ENCODE measurements at places on chromosomes 4 and X.

DNA sequence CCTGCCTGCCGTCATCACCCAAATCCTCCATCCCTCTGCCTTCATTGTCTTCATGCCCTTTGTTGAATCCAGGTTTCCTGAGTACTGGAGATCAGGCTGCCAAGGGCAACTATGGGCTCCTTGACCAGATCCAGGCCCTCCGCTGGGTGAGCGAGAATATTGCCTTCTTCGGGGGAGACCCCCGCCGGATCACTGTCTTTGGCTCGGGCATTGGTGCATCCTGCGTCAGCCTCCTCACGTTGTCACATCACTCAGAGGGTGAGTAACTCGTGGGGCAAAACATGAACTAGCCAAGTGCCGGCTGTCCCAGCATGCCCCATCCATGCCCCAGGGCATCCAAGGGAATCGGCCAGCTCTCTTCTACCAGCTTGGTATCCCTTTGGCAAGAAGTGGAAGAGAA lies 19.4 kb downstream of the NLGN3 start:
- DNase-seq, result no peak

DNA sequence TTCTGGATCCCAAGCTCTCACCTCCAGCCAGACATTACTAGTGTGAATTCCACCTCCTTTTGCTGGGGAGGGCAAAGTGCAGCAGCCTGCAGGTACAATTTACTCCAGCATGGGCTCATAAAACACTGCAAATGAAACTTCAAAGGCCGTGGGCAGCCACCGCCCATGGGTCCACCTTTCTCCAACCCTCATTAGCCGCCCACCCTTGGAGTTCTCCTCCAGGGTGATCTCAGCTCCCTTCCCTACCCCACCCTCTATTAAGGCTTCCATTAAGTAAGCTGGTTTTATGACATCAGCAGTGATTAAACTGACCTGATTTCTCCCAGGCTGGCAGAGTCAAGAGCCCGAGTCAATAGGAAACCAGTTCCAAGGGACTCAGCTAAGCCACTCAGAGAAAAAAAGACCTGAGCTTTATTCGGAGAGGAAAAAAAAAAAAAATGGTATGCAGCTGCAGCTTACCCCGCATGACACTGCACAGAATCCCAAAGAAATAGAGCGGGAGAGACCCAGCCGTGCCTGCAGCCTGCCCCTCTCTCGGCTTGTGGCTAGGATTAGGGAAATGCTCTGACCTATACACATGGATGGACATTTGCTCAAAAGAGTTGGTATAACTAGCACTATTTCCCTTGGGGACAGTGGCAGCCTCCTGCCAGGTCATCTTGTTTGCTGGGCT lies 319.6 kb downstream of the PTTG2 start:
- no peak for DNase-seq

DNA sequence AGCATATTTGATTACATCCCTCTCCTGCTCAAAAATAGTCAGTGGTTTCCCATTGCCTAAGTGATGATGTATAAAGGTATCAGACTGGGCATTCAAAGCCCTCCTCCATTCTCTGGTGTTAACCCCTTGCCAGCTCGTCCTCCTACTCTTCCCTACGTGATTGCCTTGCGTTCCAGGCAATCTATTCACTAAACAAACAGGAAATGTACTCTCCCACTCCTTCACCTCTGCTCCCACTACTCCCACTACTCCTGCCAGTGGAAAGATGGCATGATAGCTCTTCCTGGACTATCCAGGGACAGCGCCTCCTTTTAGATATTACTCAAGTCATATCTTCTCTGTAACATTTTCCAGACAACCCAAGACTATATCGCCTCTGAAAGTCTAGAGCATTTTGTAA lies 5.8 kb downstream of the DGAT2L6 start:
- no peak for DNase-seq

GRCh38 chrX:15242899-15243555 lies 26.9 kb downstream of the ASB9 start:
- DNase-seq, result no peak

GRCh38 chr4:76016393-76016792 lies 6.9 kb downstream of the CXCL10 start:
- no peak for DNase-seq

- DNase-seq, result no peak
Measured at GRCh38 chrX:74419864-74420195, 1.5 kb upstream of the SLC16A2 start.
